Fibroblast of skin of left biceps (primary cell): ENCODE measurements at places on chromosomes 11 and 22.
A peak's percentile ranks its signal among the peaks of the same experiment; 100 is the strongest.

GRCh38 chr22:21445437-21446127 is 21.6 kb upstream of the TMEM191C start:
- DNase-seq = no peak

DNA sequence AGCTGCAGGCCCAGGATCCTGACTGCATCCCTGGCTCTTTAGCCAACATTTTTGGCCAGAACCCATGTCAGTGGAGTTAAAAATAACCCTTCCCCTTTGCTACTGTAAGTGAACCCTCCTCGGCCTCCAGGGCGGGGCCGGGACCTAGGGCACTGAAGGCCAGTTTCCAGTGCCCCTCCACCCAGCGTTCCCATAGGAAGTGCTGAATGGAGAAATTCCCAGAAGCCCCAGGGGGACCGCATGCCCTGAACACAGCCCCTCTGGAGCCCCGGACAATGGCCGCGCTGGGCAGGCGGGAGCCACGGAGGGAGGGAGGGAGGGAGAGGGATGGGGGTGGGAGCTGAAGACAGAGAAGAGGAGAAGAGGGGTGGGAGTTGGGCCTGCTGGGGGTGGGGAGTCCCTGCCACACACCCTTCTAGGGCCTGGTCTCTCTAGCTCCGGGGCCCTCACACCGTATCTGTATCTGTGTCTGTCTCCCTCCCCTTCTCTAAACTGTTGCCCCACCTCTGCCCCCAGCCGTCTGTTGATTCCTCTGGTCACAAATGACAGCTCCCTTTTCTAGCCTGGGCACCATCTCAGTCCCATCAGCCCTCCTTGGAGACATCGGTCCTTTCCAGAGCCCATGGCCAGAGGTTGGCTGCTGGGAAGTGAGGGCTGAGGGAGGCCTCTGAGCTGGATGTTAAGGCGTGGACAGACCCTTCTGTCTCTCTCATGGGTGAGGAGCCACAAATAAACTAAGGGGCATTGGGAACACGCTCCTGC is 10.9 kb downstream of the PDGFB start:
- no peak for DNase-seq

GRCh38 chr11:67288452-67289225 is 464 bp upstream of the ANKRD13D start:
- peak; percentile 64 for DNase-seq

DNA sequence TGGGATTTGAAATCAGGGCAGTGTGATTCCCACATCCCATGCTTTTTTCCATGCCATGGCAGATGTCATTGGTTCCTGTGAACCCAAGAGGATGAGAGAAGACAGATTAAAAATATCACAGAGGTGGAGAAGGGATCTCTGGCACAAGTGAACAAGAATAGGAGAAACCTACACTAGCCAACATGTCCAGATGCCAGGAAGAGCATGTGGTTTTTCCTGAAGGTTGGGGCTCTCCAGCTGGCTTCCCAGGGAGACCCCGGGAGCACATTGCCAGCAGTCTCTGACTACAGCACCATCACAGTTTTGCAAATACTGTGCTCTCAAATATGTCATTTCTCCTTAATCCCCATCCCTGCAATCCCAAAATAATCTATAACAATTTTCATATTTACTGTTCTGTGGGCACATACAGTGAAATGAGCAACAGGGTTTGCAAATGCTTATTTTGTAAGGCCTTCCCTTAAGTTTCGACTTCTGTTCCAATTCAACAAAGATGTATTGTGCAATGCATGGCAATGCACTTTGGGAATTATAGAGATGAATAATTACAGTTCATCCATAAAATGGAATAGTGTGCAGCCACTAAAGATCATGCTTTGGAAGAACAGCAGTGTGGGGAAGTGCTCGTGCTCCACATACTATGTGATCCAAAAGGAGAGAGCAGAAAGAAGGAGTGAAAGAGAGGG is 4.8 kb downstream of the ANKK1 start:
- no peak for DNase-seq

DNA sequence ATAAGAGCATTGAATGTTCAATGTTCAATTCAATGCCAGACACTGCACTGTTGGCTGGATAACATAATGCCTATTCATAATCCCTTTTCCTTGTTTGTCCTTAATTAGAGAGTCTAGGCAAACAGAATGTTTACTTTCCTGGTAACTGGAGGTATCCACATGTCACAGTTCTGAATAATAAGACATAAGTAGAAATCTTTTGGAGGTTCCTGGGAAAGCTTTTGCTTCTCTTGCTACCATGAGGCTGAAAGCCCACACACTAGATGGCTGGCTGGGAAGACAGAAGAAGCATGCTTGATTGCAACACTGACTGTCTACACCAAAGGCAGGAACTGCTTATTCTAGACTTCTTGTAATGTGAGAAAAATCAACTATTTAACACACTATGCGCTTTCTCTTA is 79.5 kb downstream of the GAB2 start:
- no peak for DNase-seq

DNA sequence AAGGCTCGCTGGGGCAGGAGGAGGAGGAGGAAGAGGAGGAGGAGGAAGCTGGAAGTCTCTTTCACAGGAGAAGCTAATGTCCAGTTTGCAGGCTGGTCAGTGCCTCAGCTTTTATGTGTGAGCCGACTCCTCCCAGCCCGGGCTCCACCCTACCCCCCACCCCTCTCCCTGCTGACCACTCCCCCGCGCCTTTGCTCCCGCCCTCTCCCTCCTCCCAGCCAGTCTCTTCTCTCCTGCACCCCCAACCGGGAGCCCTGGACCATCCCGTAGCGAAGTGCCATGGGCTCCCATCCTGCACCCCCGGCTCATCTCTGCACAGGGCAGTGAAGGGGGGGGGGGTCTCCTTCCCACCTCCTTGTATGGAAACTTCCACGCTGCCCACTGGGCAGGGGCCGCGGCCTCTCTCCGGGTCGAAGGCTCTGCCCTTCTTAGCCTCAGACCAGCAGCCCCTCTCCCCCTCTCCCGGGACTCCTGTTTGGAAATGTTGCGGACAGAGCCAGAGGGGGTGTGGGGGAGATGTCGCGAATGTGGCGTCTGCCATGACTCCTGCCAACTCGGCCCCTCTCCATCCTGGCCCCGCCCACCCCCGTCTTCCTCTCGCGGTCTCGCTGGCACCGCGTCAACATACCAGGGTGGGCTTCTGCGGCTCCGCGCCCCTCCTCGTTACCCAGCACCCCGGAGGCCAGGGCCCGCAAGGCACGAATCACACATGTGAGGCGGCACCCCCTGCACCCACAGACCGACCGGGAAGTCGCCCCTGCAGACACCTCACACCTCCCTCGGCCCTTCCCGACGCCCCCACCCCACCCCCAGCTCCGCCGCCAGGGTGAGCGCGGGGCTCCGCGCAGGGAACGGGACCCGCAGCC is 1.8 kb downstream of the IGF2 start:
- DNase-seq = no peak

DNA sequence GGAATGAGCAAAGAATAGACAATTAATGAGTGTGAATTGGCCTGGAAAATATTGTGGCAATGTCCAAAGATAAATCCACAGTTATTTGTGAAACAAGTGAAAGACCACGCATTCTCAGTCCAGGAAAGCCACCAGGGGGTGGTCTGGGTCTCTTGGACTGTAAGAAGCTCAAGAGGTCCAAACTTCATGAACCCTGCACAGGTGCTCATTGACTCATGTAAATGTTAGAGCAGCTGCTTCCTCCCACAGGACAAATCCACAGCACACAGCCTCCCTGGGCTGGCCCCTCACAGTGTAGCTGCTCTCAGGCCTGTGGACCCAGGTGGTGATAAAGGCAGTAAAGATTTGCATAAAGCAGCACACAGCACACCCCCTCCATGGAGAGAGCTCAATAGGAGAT is 114.0 kb downstream of the ZNF280B start:
- DNase-seq = no peak

GRCh38 chr11:18769802-18770456 is 21.7 kb downstream of the PTPN5 start:
- no peak for DNase-seq

GRCh38 chr11:69215784-69216415 is 60.2 kb downstream of the SMIM38 start:
- no peak for DNase-seq

DNA sequence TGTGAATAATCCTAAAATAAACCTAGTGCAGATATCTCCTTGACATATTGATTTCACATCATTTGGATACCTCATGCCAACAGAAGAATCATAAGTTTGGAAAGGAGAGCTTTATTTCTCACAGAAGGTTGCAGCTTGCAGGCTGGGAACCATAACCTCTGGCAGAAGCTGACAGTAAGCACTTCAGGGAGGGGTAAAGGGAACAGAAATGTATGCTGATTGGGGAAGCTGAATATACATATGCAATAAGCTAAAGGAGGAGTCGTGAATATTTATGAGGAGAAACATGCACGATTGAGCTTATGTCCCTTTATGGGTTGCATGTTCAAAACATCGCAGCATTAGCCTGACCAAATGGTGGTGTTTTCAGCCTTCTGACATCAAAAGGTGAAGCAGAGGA is 814.5 kb downstream of the TBC1D22A start:
- no peak for DNase-seq

DNA sequence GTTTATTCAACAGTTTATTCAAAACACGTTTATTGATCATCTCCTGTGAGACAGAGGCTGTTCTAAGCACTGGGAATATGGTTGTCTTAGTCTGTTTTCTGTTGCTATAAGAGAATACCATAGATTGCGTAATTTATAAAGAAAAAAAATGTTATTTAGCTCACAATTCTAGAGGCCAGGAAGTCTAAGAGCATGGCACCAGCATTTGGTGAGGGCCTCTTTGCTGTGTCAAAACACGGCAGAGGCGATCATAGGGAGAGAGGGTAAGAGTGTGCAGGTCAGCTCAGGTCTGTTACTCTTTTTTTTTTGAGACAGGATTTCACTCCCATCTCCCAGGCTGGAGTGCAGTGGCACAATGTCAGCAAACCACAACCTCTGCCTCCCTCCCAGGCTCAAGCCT is 5.2 kb upstream of the IL17RA start:
- no peak for DNase-seq

GRCh38 chr22:48673806-48674500 is 1153.7 kb downstream of the BRD1 start:
- DNase-seq = no peak

- no peak for DNase-seq
Measured at GRCh38 chr22:23132376-23133091, 9.3 kb downstream of the RSPH14 start.
